Progenitor cell of endocrine pancreas (in vitro differentiated cells): ENCODE measurements at places on chromosomes 12 and 14.

- DNase-seq: no peak
Measured at GRCh38 chr12:110333201-110333600, 52.2 kb downstream of the ATP2A2 start.

DNA sequence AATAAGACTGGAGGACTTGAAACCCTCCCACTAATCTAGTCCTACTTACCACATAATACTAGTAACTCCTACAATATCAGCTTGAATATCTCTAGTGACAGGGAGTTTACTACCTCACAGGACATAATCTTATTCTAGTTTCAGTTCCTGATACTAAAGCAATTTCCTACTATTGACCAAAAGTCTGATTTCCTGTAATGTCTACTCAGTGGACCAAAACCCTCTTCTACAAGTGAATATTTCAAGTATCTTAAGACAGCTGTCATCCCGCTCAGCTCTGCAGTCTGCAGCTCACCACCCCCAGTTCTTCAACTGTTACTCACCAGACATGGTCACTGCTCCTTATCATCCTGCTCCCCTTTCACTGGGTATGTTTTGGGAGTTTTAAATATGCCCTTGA, 70.8 kb upstream of the TMCC3 start:
- DNase-seq: no peak

DNA sequence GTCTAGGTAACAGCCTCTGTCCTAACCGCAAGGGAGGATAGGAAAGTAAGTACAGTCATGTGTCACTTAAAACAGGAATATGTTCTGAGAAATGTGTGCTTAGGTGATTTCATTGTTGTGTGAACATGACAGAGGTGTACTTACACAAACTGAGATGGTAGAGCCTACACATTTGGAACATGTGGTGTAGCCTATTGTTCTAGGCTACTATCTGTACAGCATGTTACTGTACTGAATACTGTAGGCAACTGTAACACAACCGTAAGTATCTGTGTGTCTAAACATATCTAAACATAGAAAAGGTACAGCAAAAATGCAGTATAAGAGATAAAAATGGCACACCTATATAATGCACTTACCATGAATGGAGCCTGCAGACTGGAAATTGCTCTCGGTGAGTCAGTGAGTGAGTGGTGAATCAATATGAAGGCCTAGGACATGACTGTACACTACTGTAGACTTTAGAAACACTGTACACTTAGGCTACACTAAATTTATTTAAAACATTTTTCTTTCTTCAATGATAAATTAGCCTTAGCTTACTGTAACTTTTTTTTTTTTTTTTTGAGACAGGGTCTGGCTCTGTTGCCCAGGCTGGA, 13.2 kb upstream of the MDM2 start:
- DNase-seq: no peak

DNA sequence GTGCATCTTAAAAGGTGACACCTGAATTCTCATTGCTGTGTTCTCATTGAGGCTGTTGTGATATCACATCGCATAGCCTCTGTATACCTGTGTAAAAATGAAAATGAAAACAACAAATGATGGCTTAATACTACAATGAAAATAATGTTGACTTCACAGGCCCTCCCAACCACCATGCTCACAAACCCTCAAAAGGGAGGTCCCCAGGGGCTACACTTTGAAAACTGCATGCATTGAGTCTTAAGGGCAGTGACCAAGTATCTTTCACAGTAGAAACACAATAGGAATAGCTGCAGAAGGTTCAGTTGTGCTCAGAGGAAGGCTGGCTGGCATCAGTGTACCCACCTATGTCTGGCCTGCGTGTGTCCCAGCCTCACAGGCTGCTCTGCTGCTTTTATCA, 27.6 kb upstream of the KCNK13 start:
- no peak for DNase-seq

- no peak for DNase-seq
Measured at GRCh38 chr12:3950714-3951320, 77.6 kb upstream of the PARP11 start.
